Chondrocyte (in vitro differentiated cells): ENCODE measurements at places on chromosomes 4 and X. TPM values are rescaled to one million over a fixed set of nuclear protein-coding genes. Genes with fewer than 3 reads are reported as not detected.

- H3K27me3 ChIP-seq = no peaks in the 10 kb centered on the region
- peaks cover 9% of the 10 kb centered on the region for H3K36me3 ChIP-seq
- no peak overlapping the region for H3K27ac ChIP-seq
- H3K4me1 ChIP-seq = peaks cover 28% of the 10 kb centered on the region
- no peak overlapping the region for H3K4me3 ChIP-seq
These were observed 42.6 kb downstream of the ADGRA3 start for GRCh38 chr4:22473268-22473667.

DNA sequence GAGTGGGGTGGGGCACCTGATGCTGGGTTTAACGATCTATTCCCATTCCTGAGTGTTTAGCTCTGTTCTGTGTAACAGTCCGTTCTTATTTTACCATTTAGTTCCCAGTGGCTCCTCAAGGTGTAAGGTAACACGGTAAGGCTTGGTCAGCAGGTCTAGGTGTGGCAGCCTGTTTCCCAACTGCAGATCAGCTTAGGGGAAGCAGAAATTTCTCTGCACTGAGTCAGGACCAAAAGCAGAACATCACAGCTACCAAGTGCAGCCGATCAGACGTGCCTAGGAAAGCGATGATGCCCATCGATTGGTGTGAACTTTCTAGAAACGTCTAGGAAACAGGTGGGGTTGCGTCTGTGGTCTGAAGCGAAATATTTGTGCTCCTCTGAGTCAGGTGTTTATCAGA is 240.1 kb downstream of the STIM2 start:
- DNase-seq = no peak
- peaks cover 33% of the 10 kb centered on the region for H3K27me3 ChIP-seq
- no peaks in the 10 kb centered on the region for H3K36me3 ChIP-seq
- H3K4me3 ChIP-seq = no peak overlapping the region
- H3K27ac ChIP-seq = no peak overlapping the region
- no peaks in the 10 kb centered on the region for H3K4me1 ChIP-seq

DNA sequence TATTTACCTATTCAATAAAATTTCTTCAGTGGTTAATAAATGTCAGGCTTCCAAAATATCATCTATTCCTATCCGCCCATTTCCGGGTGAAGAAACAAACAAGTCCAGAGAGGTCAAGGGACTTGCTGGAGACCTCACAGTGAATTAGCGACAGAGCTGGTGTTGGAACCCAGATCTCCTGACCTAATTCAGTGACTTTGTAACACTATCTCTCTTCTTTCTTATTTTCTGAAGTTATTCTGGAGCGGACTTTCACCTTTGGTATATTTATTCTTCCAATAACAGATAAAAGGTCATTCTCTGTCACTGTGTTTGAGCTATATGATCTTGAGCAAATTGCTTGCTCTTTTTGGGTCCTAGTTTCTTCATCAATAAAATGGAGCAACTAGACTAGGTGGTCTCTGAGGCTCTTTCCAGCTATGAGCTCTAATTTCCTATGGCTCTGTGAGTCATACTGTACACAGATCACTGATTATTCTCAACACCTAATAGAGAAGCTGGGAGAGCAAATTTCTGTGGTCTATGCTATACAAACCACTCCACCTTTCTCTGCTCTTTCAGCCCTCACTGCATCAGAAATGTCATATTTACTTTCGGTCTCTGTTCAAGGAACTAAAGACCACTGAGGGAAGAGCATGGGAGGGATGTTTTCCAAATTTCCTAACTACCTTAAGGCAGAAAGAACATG is 113.2 kb upstream of the IGSF1 start:
- H3K4me3 ChIP-seq = no peak overlapping the region

The HOPX gene
- total RNA-seq = 2.0 to 2.7 TPM in 2 of 3 replicates, not detected in the other

The HTT-AS gene
- total RNA-seq = not detected in 3 replicates
